ENCODE measurements at places on chromosomes 5 and 9.

- DNase-seq, result no peak
These were observed 15.2 kb downstream of the GBGT1 start for GRCh38 chr9:133148199-133149129.

DNA sequence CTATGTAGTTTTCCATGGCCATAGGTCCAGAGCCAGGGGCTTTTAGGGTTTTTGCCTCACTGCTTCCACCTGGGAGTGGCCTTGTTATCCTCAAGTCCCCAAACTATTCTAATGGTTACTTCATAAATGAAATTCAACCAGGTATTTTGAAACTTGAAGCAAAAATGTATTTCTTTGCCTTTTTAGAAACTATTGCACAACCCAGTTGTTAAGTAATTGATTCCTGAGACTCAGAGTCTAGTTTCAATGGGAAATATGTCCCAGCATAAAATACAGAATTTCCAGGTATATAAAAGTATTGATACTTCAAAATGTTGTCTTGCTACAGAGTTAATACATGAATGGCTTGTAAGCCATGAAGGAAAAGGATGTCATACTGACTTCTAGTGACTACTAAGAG lies 456.2 kb upstream of the DAB2 start:
- DNase-seq, result no peak

DNA sequence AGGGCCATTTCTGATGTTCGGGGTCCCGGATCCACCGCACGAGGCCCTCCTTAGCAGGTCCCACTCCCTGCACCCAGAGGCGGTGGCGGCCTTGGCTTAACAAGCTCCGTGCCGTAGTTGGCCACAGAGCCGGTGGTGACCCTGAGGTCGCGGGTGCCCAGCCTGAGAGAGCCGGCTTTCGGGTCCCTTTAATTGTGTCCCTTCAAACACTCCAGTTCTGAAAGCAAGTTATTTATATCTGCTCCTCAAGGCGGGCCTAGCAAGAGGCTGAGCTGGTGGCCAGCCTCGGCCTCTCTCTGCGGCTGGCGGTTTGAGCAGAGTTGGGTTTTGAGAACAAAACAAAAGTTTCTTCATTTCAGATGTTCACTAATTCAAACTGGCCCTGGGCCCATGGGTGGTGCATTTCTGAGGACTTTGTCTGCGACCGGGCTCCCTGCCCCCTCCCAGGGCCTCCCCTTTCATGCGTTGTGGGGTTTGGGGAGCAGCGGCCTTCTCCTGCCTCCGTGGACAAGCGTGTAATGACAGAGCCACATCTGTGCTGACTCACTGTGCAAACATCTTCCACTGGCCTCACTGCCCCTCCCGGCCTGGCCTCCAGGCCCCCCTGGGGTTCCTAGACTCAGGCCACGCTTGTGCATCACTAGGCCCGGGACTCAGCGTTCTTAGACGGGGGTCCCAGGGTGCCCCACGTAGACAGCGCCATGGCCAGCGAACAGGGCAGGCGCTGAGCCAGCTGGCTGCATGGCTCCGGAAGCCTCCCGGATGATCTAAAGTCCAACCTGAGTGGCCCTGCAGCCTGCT lies 49.4 kb upstream of the COL5A1 start:
- no peak for DNase-seq

GRCh38 chr5:103336941-103337340 lies 78.4 kb downstream of the MACIR start:
- no peak for DNase-seq

GRCh38 chr9:84271531-84271900 lies 69.0 kb downstream of the SLC28A3 start:
- peak; percentile 29 for DNase-seq

DNA sequence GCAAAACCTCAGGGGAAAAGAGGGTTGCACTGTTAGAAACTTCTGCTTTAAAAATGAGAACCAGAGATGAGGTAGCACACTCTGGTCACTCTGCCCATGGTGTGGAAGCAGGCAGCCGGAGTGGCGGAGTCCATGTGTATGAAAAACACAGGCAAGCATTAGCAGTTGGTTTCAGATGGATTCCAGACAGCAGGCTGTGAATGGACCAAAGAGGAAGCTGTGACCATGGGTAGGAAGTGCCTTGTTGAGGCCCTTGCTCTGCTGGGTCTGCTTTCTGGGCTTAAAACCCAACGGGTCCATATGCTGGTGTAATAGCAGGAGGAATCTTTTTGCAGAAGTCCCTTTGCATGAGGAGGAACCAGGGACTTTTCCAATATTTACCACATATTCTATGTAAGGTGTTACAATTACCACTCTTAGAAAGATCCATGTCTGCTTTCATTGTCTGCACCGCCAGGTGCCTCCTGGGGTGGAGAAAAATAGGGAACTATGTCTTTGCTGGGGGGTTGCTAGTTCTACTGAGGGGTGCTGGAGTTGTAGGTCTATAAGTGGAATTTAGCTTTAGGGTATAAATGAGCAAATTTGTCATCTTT lies 77.0 kb downstream of the ANKRD55 start:
- no peak for DNase-seq

- DNase-seq, result no peak
These were observed 196.0 kb downstream of the RAB3C start for GRCh38 chr5:58778888-58779287.

DNA sequence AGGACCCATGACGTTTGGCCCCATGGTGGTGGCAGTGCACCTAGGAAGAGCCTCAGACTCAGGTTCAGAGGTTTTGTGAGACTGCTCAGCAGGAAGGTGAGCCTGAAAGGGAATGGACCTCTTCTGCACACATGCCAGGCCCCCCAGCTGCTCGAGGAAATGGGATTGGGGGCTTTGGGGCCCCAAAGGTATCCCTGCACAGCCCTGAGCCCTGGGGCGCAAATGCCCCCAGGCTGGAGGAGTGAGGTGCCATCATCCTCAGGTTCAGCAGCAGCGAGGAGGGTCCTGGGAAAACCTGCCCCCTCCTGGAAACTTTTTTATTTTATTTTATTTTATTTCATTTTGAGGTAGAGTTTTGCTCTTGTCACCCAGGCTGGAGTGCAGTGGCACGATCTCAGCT lies 171.8 kb upstream of the MVB12B start:
- DNase-seq, result no peak

DNA sequence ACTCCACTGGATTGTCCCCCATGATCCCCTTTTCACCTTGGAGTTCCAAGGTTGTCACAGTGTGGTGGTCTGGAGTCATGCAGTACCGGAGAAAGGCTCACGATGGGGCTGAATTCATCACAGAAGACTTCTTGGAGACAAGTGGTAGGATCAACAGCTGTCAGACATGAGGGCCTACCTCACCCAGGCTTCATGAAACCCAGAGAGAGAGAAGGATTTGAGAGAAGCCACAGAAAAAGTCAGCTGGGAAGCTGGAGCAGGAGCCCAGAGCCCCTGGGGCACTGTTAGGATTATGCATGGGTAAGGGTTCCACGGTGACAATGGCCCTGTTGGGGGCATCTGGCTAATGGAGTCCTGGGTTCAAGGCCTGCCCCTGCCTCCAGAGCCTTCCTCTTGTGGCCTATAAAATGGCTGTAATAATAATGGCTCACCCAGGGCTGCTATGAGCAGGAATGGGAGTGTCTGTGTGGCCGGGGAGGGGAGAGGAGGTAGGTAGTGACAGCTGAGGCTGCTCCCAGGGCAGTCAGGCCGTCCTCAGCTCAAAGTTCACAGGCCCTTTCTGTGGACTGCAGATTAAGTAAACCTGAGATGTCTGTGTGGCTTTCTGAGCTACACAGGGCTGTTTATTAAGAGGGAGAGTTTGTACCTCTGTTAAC lies 910 bp downstream of the TRIM14 start:
- DNase-seq, result peak; percentile 15

- DNase-seq, result no peak
These were observed 7.6 kb upstream of the FBXO38 start for GRCh38 chr5:148376198-148376597.

GRCh38 chr5:125283372-125283771 lies 536.9 kb upstream of the ZNF608 start:
- DNase-seq, result no peak

DNA sequence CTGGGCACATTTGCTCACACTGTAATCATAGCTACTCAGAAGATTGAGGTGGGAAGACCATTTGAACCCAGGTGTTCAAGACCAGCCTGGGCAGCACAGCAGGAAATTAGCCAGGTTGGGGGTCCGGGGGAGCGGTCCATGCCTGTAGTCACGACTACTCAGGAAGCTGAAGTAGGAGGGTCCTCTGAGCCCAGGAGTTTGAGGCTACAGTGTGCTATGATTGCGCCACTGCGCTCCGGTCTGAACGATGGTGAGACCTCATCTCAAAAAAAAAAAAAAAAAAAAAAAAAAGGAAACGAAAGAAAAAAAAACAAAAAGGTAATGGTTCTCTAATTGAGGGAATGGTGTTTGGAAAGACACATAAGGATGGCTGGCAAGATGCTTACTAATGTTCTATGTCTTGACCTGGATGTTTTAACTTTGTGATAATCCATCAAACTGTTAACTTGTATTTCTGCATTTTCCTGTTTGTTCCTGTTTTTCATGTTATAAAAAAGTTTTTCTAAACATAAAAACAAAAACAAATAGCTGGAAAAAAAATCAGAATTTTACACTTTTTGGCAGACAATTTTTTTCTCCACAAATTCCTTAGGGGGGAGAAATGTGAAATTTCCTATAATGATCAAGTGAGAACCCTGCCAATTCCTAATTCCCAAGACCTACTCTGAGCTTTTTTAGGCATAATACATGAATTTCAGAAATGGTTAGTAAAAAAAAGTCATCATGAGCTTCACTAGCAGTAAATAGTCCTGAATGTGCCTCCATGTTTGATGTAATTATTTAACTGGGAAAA lies 96.9 kb downstream of the DENND1A start:
- DNase-seq, result no peak

DNA sequence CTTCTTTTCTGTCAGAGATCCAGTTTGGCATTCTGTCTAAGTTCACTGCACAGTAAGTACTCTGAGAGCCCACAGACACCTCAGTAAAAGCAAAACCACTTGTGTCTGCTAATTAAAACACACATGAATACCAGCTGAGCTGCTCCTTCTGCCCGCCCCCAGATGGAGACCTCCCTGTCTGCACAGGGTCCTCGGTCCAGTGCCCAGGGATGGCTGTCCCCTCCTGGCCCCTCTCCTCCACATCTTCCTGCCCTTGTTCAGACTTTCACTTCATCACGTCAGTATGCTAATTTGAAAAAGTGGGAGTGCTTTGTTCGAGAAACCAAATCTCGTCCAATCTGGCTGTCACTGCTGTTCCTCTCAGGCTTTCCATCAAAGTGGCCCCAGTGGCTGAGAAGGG lies 43.5 kb downstream of the LIX1 start:
- DNase-seq, result no peak

- DNase-seq, result no peak
These were observed 15.5 kb upstream of the RGMB start for GRCh38 chr5:98757978-98758377.

GRCh38 chr5:179378441-179379271 lies 33.4 kb upstream of the ADAMTS2 start:
- no peak for DNase-seq

- DNase-seq, result no peak
These were observed 246.0 kb downstream of the ENC1 start for GRCh38 chr5:74394528-74394915.

DNA sequence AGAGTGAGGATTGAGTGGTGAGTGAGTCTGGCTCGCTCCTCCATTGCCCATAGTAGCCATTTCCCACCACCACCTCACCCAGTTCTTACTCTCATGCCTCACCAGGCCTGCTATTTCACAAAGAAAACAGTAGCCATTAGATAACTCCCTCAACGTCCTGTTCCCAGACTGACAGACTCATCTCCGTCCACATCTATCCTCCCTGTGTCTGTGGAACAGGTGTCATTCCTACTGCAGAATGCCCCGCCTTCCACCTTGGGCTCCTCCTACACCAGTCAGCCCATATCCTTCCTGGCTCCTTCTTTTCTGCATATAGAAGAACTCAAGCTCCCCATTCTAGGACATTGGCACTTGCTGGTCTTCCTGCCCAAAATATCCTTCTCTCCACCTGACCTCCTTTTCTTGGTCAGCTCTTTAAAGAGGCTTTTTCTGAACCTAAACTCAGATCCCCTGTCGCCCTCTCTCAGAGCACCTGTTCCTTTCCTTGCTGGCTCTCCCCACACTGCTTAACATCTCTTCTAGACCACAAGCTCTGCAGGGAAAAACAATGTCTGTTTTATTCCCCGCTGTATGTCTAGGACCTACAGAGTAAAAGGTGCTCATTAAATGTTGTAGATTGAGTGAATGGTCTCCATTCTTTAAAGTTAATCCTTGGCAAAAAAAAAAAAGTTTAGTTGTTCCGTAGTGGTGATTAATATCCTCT lies 3.2 kb downstream of the TNFAIP8 start:
- DNase-seq, result no peak

GRCh38 chr9:109652971-109653370 lies 127.0 kb upstream of the PALM2AKAP2 start:
- no peak for DNase-seq

- no peak for DNase-seq
These were observed 274.5 kb downstream of the GADD45G start for GRCh38 chr9:89879276-89879675.

- no peak for DNase-seq
These were observed 354.9 kb downstream of the CETN3 start for GRCh38 chr5:90054612-90055011.
